Left ventricle myocardium superior (tissue), 1 donor: ENCODE measurements at places on chromosomes 2 and 18. TPM values are rescaled to one million over a fixed set of nuclear protein-coding genes. Genes with fewer than 3 reads are reported as not detected.

- DNase-seq = no peak
Measured at GRCh38 chr2:240033330-240033678, 3.1 kb upstream of the OR6B2 start.

- no peak for DNase-seq
Measured at GRCh38 chr2:128755695-128756364, 437.2 kb upstream of the HS6ST1 start.

- no peak for DNase-seq
Measured at GRCh38 chr18:30328839-30329238, 713.7 kb downstream of the DSC3 start.

GRCh38 chr2:236823041-236823629 is 253.5 kb downstream of the ACKR3 start:
- no peak for DNase-seq

GRCh38 chr2:186755066-186755465 is 61.2 kb downstream of the FAM171B start:
- DNase-seq = no peak

- DNase-seq = no peak
Measured at GRCh38 chr2:190947711-190948251, 66.2 kb downstream of the STAT1 start.

GRCh38 chr2:47043891-47044239 is 111.2 kb downstream of the STPG4 start:
- DNase-seq = no peak

DNA sequence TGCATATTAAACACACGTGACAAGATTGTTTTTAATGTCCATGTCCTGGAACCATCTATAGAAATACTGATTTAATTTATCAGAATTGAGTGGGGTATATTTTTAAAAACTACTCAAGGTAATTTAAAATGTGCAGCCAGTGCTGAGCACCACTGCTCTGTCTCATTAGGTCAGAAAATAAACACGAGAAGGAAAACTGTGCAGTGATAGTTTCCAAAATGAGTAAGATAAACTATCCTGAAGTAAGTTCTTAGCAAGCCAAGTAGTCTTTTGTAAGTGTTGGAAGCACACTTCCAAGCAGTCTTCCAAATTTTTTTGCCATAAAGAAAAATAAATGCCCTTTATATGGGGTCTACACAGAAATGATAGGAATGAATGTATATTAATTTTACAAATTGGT is 93.8 kb upstream of the DNAJC10 start:
- DNase-seq = no peak

GRCh38 chr18:13136904-13137669 is 81.5 kb upstream of the LDLRAD4 start:
- DNase-seq = peak; percentile 70

DNA sequence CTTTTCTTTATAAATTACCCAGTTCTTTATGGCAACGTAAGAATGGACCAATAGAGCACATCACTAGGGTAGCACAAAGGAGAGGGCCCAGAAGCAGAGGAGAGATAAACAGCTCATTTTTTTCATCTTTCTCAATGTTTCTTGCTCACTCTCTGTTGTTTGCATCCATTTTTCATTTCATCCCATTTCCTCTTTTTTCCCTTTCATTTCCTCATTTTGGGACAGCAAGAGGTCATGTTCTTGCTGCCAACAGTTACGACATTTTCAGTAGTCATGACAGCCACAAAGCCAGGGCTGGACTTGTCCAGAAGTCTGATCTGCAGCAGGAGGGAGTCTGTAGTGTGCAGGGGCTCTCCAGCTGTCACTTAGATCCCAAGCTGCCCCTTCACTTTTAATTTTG is 52.7 kb upstream of the CYP1B1 start:
- DNase-seq = peak; percentile 35

GRCh38 chr2:45616658-45617411 is 5.8 kb upstream of the SRBD1 start:
- DNase-seq = no peak

GRCh38 chr2:184611361-184612085 is 13.2 kb downstream of the ZNF804A start:
- no peak for DNase-seq

DNA sequence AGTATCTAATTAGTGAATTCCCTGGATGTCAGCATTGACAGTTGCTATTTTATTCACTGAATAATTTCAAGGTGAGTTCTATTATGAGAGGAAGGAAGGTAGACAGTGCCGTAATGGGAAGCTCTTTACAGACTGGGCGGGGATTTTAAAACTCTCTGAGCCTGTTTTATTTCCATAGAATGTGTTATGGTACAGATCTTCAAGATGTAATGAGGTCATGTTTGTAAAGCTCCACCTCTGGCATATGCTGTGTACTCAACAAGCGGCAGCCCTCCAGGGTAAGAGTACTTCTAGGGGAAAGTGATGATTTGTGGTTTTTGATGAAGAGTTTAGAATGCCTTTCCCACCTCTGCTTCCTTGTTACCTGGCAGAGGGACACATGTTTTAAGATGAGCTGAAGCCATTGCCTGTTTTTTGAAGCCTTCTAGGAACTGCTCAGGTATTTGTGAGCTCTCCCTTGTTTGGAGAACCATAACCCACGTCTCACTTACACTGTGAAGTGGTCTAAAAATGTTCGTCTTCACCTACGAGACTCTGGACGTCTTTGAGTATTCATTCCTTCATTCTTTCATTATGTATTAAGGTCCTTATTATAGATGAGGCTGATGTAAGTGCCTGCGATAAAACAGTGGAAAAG is 251.2 kb downstream of the PTGR3 start:
- no peak for DNase-seq

DNA sequence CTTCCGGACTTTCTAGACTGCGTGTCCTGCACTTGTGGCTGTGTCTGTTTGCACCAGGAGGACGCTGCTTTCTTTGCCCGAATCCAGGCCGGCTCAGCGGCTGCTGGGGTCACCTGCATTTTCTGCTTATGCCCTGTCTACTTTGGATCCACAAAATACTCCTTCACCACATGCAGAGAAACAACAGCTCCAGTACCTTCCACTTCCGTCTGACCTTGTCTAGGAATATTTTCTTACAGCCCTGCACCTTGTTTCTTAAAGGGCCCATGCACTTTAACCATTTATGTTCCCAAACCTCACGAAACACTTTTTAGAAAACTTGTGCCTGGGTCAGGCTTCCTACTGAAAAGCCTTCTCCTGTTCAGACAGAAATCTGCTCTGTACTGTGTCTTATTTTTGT is 129.4 kb upstream of the NCK2 start:
- DNase-seq = no peak

DNA sequence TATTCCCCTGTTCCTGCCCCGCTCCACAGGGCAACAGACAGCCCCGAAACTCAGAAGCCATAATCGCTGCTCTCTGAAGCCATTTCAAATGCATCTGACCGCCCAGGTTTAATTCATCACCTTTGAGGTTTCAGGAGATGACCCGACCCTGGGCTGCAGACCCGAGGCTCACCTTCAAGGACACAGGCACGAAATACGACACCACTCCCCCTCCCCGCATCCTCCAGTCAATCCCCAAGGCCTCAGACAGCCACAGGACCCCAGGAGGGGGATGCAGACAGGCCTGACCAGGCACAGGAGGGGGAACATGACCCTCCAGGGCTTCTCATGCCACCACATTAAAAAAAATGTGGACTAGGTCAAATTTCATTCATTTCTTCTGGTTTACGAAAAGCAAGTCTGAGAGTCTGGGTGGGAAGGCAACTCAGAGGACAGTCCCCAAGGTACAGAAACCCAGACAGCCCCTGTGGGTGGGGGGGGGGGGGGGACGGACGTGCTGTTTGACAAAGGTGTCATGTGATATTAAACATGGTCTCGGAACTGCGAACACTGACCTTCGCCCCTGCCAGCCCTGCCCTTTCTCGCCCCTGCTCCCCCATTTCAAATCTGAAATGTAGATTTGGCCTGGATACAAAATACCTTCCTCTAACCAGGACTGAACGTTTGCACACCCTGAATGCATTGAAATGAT is 142.9 kb downstream of the BCL11A start:
- no peak for DNase-seq

GRCh38 chr2:189477756-189478155 is 36.5 kb downstream of the WDR75 start:
- no peak for DNase-seq

DNA sequence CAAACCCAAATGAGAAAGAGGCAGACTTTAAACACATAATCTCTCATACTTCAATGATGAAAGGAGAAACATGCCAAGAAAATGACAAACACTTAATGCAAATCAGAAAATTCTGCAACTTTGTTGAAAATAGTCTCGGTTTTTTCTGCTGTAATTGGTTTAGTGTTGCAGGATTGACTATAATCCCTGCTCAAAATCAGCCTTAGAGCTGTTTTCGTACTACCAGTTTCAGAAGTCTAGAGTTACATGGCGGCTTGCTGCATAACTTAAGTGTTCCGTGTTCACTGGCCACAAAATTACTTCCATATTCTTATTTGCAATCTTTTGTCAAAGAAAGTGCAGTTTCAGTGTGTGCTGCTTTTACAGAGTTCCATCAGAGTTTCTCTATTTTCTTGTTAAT is 48.9 kb upstream of the ITGAV start:
- DNase-seq = no peak

DNA sequence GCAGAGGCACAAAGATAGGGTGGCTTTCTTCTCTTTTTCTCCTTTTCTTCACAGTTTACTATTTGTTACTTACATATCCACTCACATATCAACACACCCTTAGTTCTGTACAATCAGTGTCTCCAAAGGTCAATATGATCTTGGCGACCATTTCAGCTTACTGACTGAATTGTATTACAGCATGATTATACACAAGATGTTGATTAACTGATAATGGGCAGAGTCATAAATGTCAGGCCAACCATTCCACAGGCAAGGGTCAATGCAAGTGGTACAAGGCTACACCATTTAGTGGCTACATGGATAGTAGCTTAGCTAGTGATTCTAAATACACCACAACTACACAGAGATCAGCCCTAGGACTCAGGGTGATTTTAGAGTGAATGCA is 20.4 kb upstream of the SP3 start:
- DNase-seq = no peak

DNA sequence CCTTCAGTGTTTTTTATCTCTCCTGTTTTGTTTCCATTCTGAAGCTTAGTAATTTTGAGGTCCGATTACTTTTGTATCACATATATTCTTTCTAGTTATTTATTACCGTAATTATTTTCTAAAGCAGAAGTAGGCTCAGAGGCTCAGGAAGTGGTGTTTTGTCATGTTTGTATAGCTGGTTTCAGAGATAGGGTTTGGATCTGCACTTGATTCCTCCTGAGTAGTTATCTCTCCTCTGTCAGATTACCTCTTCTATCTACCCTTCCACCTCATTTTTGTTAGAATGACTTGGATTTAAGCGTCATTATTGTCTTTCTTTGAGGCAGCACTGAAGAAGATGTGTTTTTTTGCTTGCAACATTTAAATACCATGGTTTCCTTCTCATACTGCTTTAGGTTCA is 95.4 kb downstream of the MTA3 start:
- DNase-seq = no peak

DNA sequence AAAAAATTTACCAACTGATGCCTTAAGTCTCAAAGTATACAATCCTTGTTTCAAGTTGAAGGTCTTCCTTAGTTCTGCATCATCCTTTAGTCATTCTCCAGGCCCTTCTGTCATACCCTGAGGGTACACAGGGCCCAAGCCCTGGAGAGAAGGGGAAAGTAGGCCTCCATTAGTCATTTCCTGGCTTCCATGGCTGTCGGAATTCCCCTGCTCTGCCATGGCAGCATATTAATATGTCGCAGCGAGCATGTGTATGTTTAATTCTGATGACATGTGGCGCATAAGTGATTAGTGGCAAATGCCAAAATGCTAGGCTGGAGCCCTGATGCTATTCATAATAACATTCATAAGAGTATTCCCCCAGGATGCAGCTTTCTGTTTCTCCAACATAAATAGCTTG is 22.1 kb downstream of the GPR39 start:
- DNase-seq = no peak

DNA sequence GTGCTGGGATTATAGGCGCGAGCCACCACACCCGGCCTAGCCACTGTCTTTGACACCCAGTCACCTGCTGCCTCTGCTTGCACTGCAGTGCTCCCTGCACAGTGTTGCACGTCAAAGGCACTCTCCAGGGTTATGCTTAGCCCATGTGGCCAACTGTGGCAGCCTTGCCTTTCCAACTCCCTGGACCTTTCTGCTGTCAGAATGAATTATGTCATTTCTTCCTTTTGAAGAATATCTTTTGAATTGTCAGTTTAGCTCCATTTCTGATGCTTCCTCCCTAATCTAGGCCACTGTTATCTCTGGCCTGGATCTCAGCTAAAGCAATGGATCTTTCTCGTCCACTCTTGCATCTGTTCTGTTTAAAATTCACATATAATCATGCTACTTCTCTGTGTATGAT is 29.3 kb upstream of the LRRTM1 start:
- no peak for DNase-seq

DNA sequence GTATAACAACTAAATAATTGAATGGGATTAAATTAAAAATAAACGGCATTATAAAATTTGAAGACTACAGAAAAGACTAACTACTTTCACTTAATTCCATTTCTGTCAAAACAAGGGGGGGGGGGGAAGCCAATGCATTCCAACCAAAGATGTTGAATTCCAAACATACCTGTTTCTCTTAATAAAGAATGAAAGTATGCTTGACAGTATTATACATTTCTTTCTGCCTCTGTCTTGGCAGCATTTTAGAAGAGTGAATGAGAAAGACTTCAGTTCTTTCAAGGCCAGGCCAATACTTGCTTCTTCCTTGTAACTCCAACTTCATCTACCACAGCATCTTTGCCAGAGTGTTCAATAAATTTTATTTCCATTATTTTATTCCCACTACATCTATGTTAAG is 65.9 kb downstream of the PDE11A start:
- no peak for DNase-seq

- DNase-seq = no peak
Measured at GRCh38 chr2:47504174-47504810, 101.3 kb downstream of the MSH2 start.

- DNase-seq = no peak
Measured at GRCh38 chr2:101430156-101430555, 42.9 kb upstream of the CREG2 start.

- no peak for DNase-seq
Measured at GRCh38 chr2:220767591-220768255, 804.4 kb downstream of the EPHA4 start.

DNA sequence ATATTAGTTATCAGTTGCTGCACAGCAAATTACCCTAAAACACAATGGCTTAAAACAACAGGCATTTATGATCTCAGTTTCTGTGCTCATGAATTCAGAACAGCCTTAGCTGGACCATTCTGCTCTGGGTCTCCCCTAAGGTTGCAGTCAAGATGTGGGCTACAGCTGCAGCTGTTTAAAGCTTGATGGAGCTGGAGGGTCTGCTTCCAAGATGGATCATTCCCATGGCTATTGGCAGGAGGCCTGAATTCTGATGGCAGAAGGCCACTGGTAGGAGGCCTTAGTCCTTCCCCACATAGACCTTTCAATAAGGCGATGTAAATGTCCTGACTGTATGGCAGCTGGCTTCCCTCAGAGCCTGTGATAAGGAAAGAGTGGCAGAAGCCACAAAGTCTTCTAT is 118.6 kb upstream of the SERPINE2 start:
- DNase-seq = no peak

FAP gene
- total RNA-seq = 1.3 TPM

MATN3 gene
- total RNA-seq = 0.32 TPM

SIX3 gene
- total RNA-seq = not detected

TUBA3D gene
- 100 TPM for total RNA-seq

DCDC2C gene
- not detected for total RNA-seq

DSG1 gene
- total RNA-seq = 0.77 TPM

CRYGD gene
- total RNA-seq = not detected

IL36RN gene
- not detected for total RNA-seq
